ENCODE measurements at places on chromosomes 7 and 10.

- no peak for DNase-seq
Measured at GRCh38 chr7:79855172-79855571, 279.5 kb upstream of the GNAI1 start.

DNA sequence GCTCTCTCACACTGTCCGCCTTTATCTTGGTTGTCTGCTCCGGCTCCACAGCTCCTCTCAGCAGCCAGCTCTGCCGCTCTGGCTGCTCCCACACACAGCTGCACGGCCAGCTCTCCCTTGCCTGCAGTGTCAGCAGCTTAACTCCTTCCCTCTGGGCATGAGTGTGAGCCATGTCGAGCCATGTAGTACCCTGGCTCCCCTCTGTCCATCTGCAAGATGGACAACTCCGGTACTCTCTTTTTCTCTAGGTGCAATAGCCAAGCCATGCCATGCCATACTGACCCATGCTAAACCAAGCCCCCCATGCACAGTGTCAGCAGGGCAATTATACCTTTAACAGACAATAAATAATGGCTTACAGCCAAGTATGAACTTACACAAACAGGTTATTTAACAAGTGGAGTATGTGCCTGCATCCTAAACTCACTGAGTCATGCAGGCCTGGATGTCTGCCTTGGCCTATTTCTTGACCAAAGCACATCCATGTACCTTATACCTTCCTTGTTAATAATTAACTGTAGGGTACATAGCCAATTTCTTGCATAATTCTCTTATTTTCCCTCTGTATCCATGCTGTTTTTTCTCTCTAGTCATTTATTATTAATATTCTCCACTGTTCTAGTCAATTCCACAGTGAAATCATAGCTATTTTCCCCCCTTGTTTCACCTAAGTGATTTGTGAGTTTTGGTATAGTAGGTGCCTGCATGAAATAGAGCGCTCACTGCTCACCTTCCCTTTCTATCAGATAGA lies 170.9 kb downstream of the CDK14 start:
- DNase-seq, result no peak

DNA sequence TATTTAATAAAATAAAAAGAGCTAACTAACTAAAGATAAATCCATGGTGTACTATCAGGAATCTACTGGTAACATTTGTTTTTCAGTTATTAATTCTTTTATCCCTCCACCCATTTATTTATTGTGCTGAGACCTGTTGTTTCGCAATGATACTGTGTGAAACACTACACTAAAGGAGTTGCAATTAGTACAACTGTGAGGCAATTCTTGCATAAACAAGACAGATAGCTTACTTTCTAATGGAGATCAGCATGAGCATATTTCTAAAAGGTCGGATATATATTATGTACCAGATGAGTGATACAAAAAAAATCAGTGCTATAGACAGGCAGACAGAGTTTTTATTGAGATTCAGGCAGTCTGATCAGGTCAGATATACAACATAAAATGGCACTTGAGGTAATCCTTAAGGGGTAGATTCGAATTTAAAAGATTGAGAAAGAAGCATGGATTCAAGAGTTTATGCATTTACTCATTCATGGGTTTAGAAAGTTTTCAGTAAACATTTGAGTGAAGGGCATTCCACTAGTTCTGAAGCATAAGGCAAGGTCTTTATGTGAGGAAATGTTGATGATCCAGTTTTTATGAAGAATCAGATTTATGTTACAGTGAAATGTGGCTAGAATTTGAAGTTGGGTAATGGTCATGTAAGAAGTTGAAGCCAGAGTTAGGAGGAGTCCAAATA lies 147.6 kb downstream of the POLR1F start:
- no peak for DNase-seq

DNA sequence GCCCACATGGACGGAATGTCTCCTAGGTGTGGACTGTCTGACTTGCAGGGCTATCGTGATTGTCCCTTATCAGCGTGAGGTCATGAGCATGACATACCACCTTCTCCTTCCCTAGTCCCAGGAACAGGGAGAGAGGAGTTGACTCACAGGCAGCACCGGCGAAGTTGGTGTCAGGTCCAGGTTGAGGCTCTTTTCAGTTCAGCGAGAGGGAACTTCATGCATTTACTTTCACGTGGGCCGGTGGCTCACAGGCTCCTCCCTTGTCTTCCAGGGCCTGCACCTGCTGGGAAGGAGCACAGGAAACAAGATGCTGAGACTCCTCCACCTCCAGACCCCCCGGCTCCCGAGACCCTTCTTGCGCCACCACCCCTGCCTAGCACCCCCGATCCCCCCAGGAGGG lies 46.1 kb downstream of the PROSER2 start:
- no peak for DNase-seq

- DNase-seq, result no peak
Measured at GRCh38 chr7:85748861-85749260, 562.0 kb upstream of the SEMA3D start.

DNA sequence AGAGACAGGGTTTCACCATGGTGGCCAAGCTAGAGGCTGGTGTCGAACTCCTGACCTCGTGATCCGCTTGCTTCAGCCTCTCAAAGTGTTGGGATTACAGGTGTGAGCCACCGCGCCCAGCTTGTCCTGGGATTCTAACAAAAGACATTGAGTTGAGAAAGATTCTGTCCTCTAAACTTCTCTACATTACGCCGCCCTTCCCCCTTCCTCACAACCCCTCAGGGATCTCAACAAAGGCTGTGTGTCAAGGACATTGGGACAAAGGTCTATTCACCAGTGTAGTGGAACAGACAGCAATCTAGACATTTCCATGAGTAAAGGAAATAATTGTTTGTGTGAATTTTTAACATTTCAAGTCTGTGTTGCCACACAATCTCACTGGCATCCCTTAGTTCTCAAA lies 68.8 kb upstream of the KIF5B start:
- no peak for DNase-seq
